Psoas muscle (tissue), 8 donors: ENCODE measurements at places on chromosomes 13 and 19. TPM values are rescaled to one million over a fixed set of nuclear protein-coding genes. Genes with fewer than 3 reads are reported as not detected.
A peak's percentile ranks its signal among the peaks of the same experiment; 100 is the strongest.

Gene NLRP9
- not detected for total RNA-seq

Gene DCT
- 0.64 TPM for total RNA-seq

Gene GRIK5
- total RNA-seq = 0.50 TPM

Gene DENND1C
- 0.26 TPM for total RNA-seq

Gene CATSPERD
- total RNA-seq = not detected

Gene CGB1
- total RNA-seq = not detected

Gene SBSN
- not detected for total RNA-seq

DNA sequence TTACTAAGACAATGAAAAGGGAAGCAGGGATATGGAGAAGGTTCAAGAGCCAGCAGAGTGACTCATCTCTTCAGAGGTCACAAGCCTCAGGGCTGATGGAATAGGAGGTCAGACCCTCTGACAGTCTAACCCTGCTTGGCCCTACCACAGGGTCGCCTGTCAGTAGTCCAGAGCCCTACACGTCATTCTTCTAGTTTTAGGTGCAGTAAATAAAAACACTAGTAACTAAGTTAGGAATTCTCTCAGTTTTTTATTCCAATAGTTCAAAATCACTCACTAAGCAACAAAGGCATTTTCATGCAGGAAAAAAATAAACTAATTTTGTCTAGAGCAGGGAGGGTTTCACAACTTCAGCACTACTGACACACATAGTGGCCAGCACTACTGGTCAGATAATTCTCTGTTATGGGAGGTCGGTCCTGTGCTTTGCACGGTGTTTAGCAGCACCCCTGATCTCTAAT, 27.2 kb downstream of the FOXO1 start:
- no peak for DNase-seq

DNA sequence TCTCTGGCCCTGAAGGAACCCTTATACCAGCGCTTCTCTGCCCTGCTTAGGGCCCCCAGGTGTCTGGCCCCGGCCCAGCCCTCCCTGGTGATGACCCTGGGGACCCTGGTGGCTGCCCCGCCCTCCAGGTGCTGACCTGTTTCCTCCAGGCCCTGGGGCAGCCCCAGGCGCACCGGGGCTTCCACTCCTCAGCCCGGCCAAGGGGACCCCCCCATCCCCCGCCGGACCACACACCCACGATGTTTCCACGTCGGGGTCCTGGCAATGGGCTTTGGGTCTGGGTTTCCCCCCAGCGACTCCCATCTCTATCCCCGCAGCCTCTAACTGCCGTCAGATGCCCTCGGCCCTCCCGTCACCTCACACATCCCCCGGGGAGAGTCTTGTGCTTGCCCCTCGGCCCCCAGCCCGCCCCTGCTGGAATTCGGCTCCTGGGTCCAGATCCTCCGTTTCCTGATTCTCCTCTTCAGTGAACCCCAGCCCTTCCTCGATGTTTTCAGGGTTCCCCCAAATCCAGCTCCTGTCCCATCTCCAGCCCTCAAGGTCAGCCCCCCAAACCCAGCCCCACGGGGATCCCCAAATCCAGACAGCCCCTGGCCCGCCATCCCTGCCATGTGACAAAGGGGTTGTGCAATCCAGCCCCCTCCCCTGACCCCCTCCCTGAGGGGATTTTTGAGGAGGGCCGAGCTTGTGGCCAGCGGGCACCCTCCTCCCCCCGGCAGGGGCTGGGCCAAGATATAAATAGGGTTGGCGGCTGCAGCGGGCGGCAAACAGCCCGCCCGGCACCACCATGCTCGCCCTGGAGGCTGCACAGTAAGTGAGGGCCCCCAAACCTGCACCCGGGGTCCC, at the start of gene SPIB:
Gene SPIB, plus strand, starts transcription at position 763 of the 846 bp plus-strand sequence. Its CDS starts 25 bp downstream, at position 788.
- peak; percentile 48 for DNase-seq

DNA sequence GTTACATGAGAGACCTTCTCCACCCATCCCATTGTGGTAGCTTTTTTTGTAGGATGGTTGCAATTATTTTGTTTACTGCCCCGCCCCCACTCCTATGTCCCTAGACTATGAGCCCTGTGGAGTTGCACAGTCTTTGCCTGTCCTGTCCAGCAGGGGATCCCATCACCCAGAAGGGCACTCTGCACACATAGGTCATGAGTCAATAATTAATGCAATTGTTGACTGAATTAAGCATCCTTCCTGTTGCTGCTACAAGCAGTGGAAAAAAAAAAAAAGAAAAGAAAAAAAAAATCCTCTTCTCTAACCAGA, 14.2 kb downstream of the C19orf81 start:
- DNase-seq = no peak

DNA sequence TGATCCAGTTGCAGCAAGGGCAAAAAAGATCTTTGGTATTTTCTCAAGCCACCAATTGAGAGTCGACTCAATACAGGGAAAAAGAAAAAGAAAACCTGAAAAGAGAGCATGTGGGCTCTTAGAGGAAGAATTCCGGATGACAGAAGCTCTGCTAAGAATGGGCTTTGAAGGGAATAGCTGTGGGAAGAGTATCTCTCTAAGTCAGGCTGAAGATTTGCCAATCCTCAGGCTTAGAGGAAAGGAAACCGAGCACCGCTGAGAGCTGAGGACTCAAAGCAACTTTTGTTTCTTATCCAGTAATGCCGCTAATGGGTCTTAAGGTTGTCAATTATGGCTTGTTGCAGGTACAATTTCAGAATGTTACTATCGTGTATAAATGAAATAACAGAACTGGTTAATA, 166.4 kb downstream of the EFNB2 start:
- no peak for DNase-seq

- DNase-seq = no peak
Observed at GRCh38 chr19:2415973-2416319, 11.4 kb downstream of the TIMM13 start.

GRCh38 chr13:106917024-106917571, 349.2 kb upstream of the ARGLU1 start:
- no peak for DNase-seq

DNA sequence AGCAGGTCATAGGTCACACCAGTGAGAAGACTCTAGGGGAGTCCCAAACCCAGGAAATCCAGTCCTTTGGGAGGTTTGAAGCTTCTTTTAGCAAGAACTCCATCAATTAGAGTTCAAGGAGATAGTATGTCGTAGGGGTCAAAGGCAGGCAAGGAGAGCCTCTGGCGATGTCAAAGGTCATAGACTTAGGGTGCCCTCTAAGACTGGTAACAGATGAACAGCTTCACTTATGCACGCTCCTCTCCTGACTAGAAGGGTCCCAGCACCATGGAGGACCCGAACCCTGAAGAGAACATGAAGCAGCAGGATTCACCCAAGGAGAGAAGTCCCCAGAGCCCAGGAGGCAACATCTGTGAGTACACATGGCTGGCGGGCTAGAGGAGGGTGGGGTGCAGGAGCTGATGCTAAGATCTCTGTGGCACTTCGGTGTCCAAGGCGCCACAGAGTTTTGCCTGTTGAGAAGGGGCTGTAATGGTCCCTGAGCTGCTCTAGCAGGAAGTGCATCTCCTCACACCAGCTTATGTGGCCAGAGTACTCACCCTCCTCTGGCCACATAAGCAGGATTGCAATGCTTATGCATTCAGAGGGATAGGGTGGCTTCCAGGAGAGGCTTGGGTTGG, 557 bp downstream of the ZNF576 start:
- DNase-seq = no peak

- peak; percentile 50 for DNase-seq
Observed at GRCh38 chr19:41363371-41363752, 587 bp downstream of the B9D2 start.

- DNase-seq = peak; percentile 71
Observed at GRCh38 chr19:5624018-5624663, 1.3 kb downstream of the SAFB start.

DNA sequence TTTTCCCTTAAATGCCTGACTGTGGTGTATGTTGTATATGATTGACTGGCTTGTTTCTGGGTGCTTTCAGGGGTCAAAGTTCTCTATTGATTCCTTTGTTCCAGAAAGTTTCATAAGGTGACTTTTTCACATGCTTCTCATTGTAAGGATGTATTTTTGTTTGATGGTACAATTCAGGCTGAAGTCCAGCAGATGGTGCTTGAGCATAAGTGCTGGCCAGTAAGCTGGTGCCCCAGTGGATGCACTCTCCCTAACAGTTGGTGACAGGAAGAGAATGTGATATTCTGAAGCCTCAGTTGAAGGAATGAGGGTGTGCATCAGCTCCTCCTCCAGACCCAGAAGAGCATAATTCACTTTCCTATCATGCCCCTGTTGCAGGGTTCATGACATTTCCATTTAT, 1941.6 kb upstream of the PRR20A start:
- no peak for DNase-seq

DNA sequence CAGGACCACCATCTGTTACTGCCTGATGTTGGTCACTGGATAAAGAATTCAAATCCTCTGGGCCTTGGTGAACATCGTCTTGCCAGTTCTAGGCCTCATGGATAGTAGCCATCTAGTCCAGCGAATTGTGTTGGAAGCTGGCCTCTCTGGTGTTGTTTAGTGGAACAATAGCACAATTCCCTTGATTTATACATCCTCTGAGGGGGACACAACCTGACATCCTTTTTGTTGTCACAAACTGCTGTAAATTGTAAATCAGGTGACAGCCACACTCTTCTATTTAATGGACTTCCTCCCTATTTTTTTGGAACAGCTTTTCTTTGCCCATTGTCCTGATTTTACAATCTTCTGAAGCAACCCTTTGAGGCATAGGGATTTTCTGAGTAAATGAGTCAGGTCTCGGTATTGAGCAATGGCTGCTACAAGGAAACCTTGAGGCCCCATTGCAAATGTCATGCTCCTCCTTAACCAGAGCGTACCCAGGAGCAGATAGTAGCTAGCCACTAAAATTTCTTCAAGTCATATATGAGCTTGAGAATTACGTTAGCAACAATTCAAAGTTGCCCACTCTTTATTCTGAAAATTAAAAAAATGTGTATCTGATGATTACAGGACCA, 263.3 kb downstream of the COG6 start:
- no peak for DNase-seq

DNA sequence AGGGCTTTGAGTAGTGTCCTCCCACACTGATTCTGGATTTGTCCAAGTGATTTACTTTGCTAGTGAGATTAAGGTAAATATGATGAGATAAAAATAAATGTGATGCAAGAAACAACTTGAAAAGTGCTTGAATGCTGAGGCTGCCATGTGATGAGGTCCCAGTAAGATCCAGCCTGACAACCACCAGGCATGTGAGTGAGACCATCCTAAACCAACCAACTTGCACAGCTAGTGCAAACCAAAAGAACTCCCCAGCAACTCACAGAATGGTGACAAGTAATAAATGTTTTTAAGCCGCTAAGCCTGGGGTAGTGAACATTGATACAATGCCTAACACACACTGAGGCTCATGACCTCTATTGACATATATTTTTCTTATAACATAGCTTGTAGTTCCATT, 13.3 kb upstream of the RBM26 start:
- DNase-seq = no peak

GRCh38 chr19:47230054-47230920, 712 bp downstream of the BBC3 start:
- peak; percentile 77 for DNase-seq

GRCh38 chr13:102198418-102199311, 203.2 kb downstream of the FGF14 start:
- DNase-seq = no peak

GRCh38 chr19:42528354-42529247, at the start of gene CEACAM1:
Gene CEACAM1, minus strand, starts transcription at chr19:42528481. Its CDS starts 107 bp downstream, at chr19:42528374.
- peak; percentile 17 for DNase-seq

DNA sequence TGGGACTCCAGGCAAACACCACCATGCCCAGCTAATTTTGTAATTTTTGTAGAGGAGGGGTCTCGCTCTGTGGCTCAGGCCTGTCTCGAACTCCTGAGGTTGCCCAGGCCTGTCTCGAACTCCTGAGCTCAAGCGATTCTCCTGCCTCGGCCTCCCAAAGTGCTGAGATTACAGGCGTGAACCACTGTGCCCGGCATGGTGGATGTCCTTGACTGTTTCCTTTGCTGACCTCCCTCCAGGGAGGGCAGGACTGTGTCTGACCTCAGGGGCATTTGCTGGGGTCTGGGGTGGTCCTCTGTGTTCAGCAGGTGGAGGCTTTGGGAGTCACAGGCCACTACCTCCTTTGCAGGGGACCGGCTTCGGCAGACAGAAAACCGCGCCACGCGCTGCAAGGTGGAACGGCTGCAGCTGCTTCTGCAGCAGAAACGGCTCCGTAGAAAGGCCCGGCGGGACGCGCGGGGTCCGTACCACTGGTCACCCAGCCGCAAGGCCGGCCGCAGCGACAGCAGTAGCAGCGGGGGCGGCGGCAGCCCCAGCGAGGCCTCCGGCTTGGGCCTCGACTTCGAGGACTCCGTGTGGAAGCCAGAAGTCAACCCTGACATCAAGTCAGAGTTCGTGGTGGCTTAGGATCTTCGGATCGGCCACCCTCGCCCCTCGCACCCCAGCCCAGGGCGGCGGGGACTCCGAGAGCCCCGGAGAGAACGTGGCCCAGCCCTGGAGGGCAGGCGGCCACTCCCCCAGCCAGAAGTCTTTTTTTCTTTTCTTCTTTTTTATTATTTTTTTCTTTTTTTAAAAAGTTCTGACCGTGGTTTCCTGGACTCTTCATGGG, 8.5 kb downstream of the MIDN start:
- DNase-seq = no peak

GRCh38 chr19:55287361-55288079, 3.7 kb downstream of the BRSK1 start:
- DNase-seq = no peak

DNA sequence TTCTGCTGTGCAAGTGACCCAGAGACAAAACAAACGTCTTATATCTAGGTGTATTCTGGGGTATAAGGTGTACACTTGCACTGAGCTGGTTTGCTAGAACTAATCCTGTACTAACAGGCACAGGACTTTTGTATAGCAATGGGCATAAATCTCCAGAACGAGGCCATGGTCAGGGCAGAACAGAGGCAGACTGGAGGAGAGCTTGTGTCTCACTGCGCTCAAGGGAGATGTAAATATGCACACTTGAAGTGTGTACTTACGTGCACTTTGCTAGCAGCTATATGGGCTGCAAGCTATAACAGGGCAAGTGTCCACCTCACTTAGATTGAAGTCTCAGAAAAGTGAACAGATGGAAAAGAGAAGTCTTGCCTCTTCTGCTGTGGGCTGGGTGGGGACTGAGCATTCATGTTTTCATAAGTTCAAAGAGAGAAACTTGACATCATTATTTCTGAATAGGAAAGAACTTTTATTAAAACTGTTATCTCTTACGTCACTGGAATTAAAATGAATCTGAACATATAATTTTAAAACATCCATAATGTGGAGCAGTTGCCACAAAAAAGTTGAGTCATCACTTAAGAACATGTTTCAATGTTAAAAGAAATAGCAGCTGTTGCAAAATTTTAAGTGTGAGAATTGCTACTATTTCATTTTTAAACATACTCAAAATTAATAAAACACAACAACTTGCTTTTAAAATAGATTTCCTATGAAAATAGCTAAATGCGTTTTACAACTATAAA, 888.3 kb downstream of the PCDH9 start:
- DNase-seq = no peak

- no peak for DNase-seq
Observed at GRCh38 chr13:24693862-24694471, 13.8 kb downstream of the ATP12A start.

DNA sequence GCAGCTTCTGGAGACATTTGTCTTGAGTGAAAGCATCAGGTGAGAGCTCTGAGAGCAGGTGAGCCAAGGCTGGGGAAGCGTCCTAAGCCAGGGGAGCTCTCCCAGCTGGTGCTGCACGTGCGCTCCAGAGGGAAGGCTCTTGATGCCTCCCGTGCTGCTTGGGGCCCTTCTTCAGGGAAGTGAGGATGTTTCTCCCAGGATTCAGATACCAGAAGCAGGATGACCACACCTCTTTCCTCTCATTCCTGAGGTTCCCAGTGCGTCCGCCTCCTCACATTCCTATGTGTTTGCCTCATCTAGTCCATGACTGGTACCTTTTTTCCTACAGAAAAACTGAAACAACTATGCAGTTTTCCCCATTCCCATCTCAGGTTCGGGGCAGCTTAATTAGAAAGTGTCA, 231.0 kb upstream of the IRS2 start:
- DNase-seq = no peak
